ENCODE measurements at places on chromosomes 5 and 9. TPM values are rescaled to one million over a fixed set of nuclear protein-coding genes. Genes with fewer than 3 reads are reported as not detected.

- no peaks in the 10 kb centered on the region for H3K27me3 ChIP-seq
- no peak overlapping the region for H3K4me3 ChIP-seq
- peaks cover 15% of the 10 kb centered on the region for H3K4me1 ChIP-seq
- H3K27ac ChIP-seq: peak overlapping the region; percentile 89
- peak; percentile 90 for DNase-seq
- no peaks in the 10 kb centered on the region for H3K36me3 ChIP-seq
Measured at GRCh38 chr5:172910828-172911627, 48.2 kb upstream of the RPL26L1 start.

DNA sequence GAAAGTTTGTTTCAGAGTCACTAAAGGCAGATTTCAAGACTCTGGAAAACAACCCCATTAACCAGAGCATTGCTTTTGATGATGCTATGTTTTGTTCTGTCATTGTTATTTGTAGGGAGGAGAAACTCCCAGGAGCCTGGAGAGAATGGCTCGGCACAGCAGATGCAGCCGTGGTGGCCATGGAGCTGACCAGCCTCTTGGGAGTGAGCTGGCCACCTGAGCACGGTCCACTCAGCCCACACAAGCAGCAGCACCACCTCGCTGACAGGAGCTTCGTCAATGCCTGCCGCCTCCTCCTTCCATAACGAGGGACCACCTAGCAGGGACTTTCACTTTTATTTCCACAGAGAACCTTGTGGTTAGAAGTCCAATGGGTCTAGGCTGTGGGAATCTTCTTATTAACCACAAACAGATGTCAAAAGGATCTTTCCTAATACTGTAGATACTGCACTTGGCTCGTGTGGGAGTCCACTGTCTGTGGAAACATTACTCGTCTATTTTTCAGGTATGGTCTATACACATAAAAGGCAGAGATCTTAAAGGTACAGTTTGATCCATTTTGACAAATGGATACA is 21.0 kb upstream of the SMIM32 start:
- no peaks in the 10 kb centered on the region for H3K4me1 ChIP-seq
- H3K27me3 ChIP-seq: peaks cover 5% of the 10 kb centered on the region
- no peaks in the 10 kb centered on the region for H3K36me3 ChIP-seq
- no peak overlapping the region for H3K4me3 ChIP-seq
- no peak for DNase-seq

DNA sequence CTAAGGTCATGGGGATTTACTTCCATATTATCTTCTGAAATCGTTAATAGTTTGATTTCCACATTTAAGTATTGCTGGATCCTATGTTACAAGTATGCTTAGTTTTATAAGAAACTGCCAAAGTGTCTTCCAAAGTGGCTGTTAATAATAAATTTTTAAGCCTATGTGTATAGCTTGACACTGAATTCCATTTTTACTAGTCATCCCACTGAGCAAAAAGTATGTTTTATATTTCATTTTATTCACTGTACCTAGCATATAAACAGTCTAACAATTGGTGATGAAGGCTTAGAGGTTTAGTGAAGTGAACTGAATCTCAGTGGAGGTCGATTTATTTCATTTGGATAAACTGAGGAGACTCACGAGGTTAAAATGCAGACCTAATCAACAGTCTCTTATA is 174.6 kb downstream of the ADAMTS6 start:
- H3K4me3 ChIP-seq: no peak overlapping the region
- H3K4me1 ChIP-seq: no peaks in the 10 kb centered on the region
- DNase-seq: no peak
- H3K27me3 ChIP-seq: no peaks in the 10 kb centered on the region

DNA sequence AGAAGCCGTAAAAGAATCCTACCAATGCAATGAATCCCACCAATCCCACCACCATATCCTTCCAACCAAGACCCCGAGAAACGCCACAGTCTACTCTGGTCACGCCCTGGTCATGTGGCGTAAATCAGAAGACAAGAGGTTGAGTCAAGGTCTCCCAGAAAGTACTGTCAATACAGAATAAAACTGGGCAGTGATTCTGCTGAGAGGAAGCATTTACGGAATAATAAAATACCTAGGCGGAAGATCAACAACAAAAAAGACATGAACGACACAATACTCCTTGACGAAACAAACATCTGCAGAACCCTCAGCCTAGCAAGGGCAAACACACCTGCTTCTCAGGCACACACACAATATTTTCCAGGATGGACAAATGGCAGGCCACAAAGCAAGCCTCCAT is 62.8 kb downstream of the GOLM1 start:
- no peaks in the 10 kb centered on the region for H3K27me3 ChIP-seq
- no peak overlapping the region for H3K4me3 ChIP-seq
- no peaks in the 10 kb centered on the region for H3K4me1 ChIP-seq

- H3K4me1 ChIP-seq: peaks cover 29% of the 10 kb centered on the region
- no peaks in the 10 kb centered on the region for H3K36me3 ChIP-seq
- no peak for DNase-seq
- no peak overlapping the region for H3K4me3 ChIP-seq
- H3K27me3 ChIP-seq: no peaks in the 10 kb centered on the region
Measured at GRCh38 chr9:134623258-134624066, 18.1 kb upstream of the COL5A1 start.

GRCh38 chr5:170885809-170886208 is 24.0 kb downstream of the RANBP17 start:
- H3K4me1 ChIP-seq: peaks cover 3% of the 10 kb centered on the region
- peak overlapping the region; percentile 48 for H3K27ac ChIP-seq
- no peaks in the 10 kb centered on the region for H3K36me3 ChIP-seq
- H3K4me3 ChIP-seq: no peak overlapping the region
- no peaks in the 10 kb centered on the region for H3K27me3 ChIP-seq

The DMRT3 gene
- not detected for total RNA-seq

All from endothelial cell of umbilical vein (primary cell).